ENCODE measurements at places on chromosomes 3 and 15.

- no peak for DNase-seq
Measured at GRCh38 chr3:110070161-110070916, 733.0 kb upstream of the DPPA4 start.

DNA sequence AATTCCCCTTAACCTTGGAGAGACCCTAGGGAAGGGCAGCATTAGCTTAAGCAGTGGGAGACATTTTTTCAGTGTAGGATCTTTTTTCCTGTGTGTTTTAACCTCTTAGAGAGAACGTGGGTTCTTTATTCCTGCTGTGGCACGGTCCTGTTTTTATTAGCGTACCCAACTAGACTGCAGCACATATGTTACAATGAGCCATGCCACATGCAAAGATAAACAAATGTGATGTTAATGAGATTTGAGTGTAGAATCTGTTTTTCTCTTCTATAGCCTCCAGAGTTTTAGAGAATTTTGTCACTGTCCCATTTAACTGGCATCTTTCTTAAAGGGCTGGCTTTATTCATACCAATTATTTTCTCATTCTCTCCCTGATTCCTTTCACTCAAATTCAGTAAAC is 347.5 kb downstream of the CNTN4 start:
- DNase-seq, result no peak

DNA sequence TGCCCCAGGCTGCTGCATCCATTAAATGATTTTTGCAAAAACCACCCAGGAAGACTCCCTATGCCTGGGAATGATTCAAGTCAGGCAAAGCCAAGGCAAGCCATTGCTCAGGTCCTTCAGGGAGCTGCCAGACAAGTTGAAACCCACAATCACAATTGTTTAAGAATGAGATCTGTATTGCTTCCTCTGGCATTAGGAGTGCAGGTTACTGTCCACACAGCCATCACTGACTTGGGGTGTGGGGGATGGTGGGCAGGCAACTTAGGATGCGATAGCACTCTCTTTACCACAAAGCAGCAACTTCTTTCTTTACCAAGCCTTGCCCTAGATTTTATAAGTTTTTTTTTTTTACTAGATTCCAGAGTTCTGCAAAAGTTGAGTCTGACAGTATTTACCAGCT is 15.0 kb upstream of the IL20RB start:
- DNase-seq, result no peak

DNA sequence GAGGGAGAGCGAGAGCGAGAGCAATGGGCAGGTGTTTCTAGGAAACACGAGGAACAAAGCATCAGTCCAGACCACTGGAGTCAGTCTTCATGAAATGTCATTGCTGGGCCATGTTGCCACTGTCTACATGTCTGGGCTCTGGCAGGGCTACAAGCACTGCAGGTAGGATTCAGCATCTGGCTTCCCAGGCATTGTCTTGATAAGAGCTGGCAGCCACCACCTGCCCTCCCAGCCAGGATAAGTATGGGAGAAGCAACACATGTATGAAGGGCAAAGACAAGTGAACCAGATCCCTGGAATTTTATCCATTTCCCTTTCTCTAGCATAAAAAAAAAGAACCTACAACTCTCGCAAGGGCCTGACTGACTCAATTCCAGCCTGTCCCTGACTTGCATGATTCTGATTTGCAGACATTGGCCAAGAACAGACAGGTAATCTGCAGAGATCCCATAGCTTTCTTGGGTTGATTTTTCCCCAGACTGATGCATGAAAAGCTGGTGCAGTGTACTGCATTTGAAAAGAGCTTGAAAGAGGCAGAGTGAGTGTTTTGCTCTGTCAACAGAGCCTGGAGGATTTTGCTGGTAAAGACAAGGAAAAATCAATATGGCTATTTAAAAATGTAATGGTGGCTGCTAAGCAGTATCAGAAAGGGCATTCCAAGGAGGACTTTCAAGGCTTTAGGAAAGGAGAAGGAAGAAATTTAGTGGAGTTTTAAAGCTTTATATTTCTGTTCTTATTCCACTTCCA is 157.2 kb upstream of the MYRIP start:
- DNase-seq, result no peak

GRCh38 chr3:138197058-138197457 is 10.0 kb downstream of the ARMC8 start:
- no peak for DNase-seq

- no peak for DNase-seq
Measured at GRCh38 chr3:21188459-21188858, 562.6 kb downstream of the ZNF385D start.

DNA sequence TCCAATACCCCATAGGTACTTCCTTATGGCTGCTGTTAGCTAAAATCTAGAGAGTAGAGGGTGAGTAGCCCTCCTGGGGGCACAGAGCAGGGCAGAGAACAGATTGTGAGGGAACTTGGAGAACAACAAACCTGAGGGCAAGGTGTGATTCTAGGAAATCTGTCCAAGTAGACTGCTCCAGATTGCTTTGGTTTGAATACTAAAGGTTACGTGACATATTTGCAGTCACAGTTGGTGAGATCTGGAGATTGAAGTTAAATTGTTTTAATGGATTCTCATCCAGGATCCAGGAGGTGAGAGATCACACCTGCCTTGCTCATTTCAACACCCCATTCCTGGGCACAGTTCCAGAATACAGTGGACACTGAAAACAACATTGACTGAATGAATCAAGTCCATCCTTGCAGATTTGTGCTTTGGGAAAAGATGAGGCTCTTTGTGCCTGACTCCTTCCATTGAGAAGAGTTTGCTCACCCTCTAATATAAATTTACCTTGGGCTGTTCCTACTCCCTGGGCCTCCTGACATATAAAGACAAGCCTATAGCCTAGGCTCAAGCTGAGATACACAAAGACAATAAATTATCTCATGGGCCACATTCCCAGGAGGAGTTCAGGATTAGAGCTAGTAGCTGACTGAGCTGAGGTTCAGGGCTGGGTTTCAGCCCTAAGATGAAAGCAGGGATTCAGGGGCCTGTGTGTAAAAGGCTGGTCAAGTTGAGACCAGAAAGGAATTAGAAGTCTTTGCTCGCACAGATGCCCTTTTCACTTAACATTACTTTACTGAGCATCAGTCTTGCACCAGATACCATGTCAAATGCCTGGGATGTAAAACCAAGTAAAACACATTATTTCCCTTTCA is 400.9 kb upstream of the MCTP2 start:
- DNase-seq, result no peak

- no peak for DNase-seq
Measured at GRCh38 chr3:135240426-135240825, 445.4 kb downstream of the EPHB1 start.

- no peak for DNase-seq
Measured at GRCh38 chr15:30008156-30008555, 74.6 kb upstream of the GOLGA8J start.
